Hematopoietic multipotent progenitor cell treated with erythropoietin and hydrocortisone succinate and interleukin-3 and kit ligand, for 17 days (in vitro differentiated cells): ENCODE measurements at places on chromosomes 16 and 17.

DNA sequence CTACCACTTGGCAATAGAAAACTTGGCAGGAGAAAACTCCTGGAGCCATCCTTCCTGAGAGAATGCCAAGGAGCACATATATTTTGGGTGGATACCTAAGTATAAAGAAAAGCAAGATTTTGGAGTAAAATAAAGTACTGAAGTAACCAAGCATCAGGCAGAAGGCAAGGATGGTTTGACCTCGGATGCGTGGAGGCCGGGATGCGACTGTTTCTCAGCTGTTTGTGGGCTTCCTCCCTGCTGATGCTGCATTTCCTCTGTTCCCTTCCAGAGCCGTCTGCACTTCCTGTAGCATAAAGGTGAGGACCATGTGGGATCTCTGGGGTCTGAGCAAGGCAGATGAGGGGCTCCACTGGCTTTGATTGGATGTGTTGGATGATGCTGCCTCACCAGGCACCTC, 5.5 kb upstream of the TCF25 start:
- DNase-seq, result no peak

DNA sequence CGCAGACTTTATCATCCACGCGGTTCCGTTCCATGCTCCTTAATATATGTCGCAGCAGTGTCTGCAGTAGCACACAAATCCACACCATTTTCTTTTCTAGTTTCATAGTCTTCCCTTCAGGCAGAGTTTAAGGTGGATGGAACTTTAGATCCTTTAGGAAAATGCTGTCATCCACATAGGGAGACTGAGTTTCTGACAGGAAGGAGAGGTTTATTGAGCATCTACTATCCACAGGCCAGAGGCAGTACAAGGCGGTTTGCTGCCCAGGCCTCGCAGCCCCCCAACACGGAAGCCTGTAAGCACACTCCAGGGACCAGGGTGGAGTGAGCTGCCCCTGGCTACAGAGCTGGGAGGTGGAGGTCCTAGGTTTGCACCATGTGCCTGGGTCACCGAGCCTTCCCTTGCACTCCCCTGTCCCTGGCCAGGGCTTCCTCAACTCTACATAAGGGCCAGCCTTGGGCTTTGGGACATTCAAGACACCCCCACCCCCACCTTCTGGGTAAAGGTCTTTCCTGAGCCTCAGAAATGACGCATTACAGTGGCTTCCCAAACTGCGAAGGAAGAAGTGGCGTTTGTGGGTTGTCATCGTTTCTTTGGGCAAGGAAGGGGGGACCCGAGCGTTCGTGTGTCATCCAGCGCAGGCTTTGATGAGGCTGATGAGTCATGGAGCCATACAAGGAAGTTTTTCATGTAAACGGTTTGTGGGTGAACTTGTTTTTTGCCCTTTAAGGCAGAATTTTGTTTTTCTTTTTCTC, 146.5 kb upstream of the PLCG2 start:
- peak; percentile 60 for DNase-seq

GRCh38 chr16:10616419-10616755, 36.0 kb upstream of the EMP2 start:
- no peak for DNase-seq

DNA sequence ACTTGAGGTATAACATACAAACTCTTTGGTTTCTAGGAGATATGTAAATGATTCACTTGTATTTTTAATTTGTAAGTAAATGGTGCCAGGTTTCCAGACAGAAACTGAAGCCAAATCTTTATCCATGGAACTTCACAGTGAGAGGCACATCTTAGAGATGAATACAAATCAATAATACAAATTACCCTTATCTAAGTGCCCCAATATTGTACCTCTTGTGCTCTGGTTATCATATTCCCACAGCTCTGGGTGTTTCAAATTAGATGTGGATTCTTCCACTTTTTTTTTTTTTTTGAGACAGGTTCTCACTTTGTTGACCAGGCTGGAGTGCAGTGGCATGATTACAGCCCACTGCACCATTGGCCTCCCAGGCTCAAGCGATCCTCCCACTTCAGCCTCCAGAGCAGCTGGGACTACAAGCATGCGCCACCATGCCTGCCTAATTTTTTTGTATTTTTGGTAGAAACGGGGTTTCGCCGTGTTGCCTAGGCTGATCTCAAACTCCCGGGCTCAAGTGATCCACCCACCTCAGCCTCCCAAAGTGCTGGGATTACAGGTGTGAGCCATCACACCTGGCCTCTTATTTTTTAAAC, 38.0 kb upstream of the DHX40 start:
- DNase-seq, result no peak

DNA sequence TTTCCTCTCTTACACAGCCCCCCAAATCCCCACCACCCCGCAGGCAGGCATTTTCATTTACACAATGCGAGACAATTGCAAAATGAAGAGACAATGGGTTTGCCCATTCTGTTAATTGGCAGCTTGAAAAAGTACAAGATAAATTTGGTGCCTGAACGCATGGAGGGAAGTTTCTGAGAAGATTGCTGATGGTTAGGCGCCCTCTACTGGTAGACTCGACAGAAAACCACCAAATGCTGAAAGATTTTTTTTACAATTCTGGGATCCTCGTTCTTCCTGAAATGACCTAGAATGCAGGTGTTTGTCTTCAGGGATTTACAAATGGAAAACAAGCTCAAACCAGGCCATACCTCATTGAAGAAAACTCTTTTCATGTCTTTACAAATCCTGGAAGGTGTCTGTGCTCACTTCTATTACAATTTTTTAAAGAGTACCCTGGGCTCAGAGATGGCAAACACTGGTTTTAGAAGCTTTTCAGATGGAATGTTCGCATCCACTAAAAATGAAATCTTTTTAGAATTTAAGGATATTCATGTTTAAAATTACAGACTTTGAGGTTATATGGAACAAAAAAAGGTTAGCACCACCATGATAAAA, 338.5 kb downstream of the PMP22 start:
- peak; percentile 23 for DNase-seq
